ENCODE measurements at places on chromosomes 5 and 9.
A peak's percentile ranks its signal among the peaks of the same experiment; 100 is the strongest.

DNA sequence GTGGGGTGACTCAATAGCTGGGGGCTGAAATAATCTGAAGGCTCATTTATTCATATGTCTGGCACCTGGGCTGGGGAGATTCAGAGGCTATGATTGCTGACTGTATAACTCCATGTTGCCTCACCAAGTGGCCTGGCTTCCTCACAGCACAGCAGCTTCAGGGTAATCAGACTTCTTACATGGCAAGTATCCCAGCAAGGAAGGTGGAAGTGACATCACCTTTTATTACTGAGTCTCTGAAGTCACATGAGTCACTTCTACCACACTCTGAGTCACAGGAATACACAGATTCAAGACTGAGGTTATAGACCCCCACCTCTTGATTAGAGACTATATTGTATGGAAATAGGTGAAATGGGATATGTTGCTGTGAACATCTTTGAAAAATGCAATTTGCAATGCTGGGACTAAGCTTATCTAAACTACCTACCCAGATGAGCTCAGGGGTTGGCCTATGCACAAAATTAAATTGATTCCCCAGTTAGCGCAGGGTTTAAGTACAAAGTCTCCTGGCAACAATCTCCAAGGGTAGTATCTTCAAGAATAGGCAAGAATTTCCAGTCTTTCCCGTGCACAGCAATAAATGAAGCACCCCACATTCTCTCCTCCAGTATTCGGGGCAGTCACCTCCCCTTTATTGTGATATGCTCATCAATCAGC is 553.1 kb downstream of the LRRC70 start:
- H3K4me3 ChIP-seq, result no peak overlapping the region
- no peaks in the 10 kb centered on the region for H3K36me3 ChIP-seq
- no peak for DNase-seq
- H3K4me1 ChIP-seq, result peaks cover 14% of the 10 kb centered on the region
- H3K27ac ChIP-seq, result no peak overlapping the region
- H3K27me3 ChIP-seq, result no peaks in the 10 kb centered on the region

DNA sequence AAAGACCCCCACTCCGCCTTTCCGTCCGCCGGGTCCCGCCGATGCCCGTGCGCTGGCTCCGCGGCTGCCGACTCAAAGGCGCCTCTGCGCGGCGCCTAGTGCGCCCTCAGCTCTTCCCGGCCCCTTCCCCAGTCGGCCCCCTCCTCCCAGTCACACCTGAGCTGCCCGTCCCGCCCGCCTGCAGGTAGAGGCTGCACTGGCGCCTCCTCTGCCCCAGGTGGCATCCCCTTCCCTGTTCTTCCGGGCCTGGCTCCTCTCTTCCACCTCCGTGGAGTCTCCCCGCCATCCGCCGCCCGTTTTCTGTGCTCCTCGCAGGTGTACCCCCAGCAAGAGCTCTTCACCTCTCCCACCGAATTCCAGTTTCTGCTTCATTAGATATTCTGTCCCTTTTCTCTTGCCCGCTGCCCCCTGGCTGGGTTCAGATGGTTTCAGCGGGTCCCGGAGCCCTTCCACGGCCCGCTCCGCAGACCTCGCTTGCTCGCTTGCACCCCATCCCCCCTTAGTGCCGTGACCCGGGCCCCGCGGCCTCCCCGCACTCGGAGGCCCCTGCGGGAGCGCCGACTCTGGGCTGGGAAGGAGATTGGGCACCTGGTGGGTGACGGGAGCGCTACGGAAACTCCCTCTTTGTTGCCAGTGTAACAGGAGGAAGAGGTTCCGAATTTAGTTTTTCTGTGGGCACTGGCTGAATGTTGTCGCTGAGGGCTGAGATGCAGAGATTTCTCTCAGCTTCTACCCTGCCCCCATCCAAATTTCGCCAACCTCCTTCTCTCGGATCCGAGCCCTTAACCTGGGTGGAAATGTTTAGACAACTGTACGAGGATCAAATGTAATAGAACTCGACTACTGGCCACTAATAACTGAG is 809 bp downstream of the SLC44A1 start:
- no peaks in the 10 kb centered on the region for H3K36me3 ChIP-seq
- peak overlapping the region; percentile 72 for H3K4me3 ChIP-seq
- H3K4me1 ChIP-seq, result peaks cover 33% of the 10 kb centered on the region
- H3K27me3 ChIP-seq, result no peaks in the 10 kb centered on the region

DNA sequence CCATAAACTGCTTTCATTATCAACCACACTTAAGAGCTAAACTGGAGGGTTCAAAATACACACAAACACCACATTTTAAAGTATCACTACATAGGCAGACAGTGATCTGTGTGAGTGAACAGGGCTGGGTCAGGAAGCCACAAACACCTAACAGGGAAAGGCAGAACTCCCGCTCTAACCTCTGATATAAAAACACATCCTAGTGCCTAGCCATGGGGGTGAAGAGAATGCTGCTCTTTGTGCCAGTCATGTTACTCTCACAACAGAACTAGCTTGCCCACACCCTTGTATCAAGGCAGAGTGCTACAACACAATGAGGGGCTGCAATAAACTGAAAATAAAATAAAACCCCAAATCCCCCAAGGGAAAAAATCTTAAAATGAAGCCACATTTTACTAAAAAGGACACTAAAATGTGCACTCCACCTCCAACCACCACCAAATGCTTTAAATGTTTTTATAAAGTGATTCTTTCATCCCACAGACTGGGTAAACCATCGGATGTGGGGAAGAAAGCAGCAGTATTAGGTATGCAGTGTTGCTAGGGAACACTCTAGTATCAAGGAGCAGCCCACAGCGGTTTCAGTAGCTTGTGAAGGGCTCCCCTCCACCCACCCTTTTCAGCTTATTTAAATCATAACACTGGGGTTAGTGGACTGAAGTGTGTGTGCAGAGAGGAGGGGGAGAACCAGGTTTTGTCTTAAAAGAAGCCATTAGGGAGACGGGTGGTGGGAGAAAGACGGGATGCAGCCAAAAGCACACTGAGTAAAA is 64.5 kb downstream of the TMEM161B start:
- no peaks in the 10 kb centered on the region for H3K4me1 ChIP-seq
- H3K36me3 ChIP-seq, result no peaks in the 10 kb centered on the region
- H3K27ac ChIP-seq, result no peak overlapping the region
- H3K27me3 ChIP-seq, result no peaks in the 10 kb centered on the region
- no peak overlapping the region for H3K4me3 ChIP-seq

DNA sequence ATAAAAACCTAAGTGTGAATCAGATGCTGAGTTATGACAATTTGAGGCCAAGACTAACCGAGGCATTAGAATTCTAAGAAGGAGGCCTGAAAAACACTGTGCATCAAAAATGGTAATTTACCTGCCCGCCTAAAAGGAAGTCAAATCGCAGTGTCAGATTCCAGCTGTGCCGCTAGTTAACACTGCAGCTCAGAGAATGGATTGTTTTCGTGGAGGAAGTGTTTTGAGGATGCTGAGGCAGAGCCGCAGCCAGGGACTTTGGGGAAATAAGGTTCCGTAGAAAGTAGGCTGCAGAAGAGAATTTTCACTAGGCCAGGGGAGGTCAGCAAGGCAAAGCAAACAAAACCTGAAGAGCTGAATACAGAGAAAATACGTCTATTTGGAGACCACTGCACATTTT is 226.4 kb upstream of the ISL1 start:
- no peak overlapping the region for H3K27ac ChIP-seq
- no peak for DNase-seq
- H3K36me3 ChIP-seq, result no peaks in the 10 kb centered on the region
- no peaks in the 10 kb centered on the region for H3K4me1 ChIP-seq
- no peaks in the 10 kb centered on the region for H3K27me3 ChIP-seq

GRCh38 chr5:119322312-119322947 is 33.4 kb upstream of the TNFAIP8 start:
- no peak overlapping the region for H3K4me3 ChIP-seq
- peaks cover 37% of the 10 kb centered on the region for H3K4me1 ChIP-seq
- no peak for DNase-seq

- peak overlapping the region; percentile 76 for H3K4me3 ChIP-seq
- peak overlapping the region; percentile 60 for H3K27ac ChIP-seq
- H3K36me3 ChIP-seq, result peaks cover 6% of the 10 kb centered on the region
- H3K4me1 ChIP-seq, result peaks cover 11% of the 10 kb centered on the region
- H3K27me3 ChIP-seq, result no peaks in the 10 kb centered on the region
- no peak for DNase-seq
Measured at GRCh38 chr9:83622433-83622938, 457 bp upstream of the IDNK start.

DNA sequence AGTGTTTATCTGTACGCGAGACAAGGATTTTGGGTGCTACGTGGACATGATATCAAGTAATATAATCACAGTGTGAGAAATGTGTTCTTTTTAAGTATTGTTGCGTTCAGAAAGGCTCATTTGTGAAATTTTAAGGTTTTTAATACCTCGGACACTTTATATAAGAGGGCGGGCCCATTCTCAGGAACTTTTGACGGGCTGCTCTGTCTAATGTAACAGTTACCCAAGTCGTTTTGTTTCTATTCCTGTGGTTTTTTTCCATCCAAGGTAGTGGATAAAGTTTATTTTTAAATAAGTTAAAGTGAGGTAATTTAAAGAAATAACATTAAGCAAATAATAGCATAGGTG is 525 bp downstream of the SRP19 start:
- H3K27me3 ChIP-seq, result no peaks in the 10 kb centered on the region
- H3K4me3 ChIP-seq, result peak overlapping the region; percentile 68
- peaks cover 47% of the 10 kb centered on the region for H3K36me3 ChIP-seq
- DNase-seq, result no peak

DNA sequence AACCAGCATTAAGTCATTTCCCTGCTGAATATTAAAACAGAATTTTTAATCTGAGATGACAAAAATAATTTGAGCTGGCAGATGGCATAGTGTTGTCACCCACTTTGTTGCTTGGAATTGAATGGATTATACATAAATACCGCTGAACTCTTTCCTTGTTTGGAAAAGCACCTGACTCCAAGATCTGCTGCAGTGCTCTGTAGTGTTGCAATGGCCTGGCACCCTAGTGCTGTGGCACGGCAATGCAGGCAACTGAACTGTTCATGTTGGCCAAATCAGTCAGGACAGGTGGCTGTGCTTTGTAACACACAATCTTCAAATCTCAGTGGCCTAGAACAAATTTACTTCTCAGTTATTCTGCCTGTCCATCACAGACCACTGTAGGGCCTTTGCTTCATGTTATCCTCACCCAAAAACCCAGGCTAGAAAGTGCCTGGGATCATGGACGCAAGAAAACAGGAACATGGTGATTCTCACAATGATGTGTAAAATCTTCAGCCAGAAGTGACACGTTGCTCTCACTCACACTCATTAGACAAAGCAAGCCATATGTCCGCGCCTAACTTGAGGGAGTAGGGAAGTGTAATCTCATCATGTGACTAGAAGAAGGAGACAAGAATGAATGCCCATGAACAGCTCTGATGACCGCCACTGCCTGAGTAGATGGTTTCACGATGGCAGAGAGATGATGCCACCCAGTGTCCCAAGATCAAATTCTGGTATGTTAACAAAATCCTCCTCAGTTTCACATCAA is 191.9 kb upstream of the PUM3 start:
- H3K27ac ChIP-seq, result no peak overlapping the region
- H3K27me3 ChIP-seq, result no peaks in the 10 kb centered on the region
- H3K4me1 ChIP-seq, result no peaks in the 10 kb centered on the region

DNA sequence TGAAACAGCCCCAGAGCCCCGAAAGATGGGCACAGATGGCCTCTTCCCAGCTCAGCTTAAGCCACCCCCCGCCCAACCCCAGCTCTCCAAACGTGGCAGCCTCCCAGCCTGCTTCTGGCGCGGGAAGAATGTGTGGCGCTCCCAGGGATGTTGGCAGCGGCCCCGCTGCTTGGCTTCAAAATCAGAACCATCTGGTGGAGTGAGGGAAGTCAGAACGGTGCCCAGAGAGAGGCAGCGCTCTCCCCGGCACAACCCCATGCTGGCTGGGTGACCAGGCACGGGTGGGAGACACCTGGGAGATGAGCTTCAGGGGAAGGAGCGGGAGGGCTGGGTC is 72.7 kb upstream of the ORM1 start:
- H3K4me1 ChIP-seq, result peaks cover 11% of the 10 kb centered on the region
- no peak overlapping the region for H3K4me3 ChIP-seq
- DNase-seq, result peak; percentile 54
- no peaks in the 10 kb centered on the region for H3K36me3 ChIP-seq
- H3K27me3 ChIP-seq, result no peaks in the 10 kb centered on the region

DNA sequence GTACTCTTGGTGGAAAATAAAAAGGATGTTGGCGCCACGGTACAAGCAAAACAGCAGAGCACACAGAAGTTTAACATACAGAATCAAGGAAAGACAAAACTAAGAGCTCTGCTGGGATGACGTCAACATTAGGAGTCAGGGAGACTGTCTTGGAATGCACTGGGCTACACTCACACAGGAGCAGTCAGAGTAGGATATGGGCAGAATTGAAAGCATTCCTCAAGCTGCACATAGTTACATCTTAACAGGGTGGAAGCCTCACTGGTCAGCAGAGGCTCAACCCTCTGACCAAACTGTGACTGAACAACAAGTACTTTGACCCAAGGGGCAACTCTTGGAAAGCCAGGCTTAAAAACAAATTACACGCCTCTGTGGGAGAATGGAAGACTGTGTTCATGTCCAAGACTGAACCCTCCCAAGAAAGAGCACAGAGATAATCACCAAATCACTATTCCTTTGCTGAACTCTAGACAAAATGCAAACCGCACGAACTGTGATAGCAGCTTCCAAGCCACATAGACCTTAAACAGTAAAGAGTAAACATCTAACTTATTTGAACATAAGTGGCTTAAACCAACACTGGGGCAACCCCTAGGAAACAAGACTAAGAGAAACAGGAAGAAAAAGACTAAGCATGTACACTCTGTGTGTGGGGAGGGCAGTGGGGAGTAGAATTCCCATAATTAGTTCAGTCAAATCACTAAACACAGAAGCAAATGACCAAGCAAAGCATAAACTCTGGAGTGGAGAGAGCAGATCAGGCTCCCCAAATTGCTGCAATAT is 772.7 kb downstream of the PRELID2 start:
- no peak overlapping the region for H3K27ac ChIP-seq
- no peaks in the 10 kb centered on the region for H3K36me3 ChIP-seq
- H3K4me1 ChIP-seq, result no peaks in the 10 kb centered on the region
- H3K27me3 ChIP-seq, result no peaks in the 10 kb centered on the region
- no peak overlapping the region for H3K4me3 ChIP-seq

GRCh38 chr5:102040326-102040725 is 255.8 kb downstream of the SLCO4C1 start:
- no peaks in the 10 kb centered on the region for H3K36me3 ChIP-seq
- no peak overlapping the region for H3K4me3 ChIP-seq
- H3K4me1 ChIP-seq, result no peaks in the 10 kb centered on the region
- H3K27me3 ChIP-seq, result no peaks in the 10 kb centered on the region
- no peak overlapping the region for H3K27ac ChIP-seq
- DNase-seq, result no peak

GRCh38 chr9:81522716-81523551 is 166.4 kb downstream of the TLE1 start:
- no peaks in the 10 kb centered on the region for H3K36me3 ChIP-seq
- DNase-seq, result no peak
- H3K4me3 ChIP-seq, result no peak overlapping the region
- no peaks in the 10 kb centered on the region for H3K27me3 ChIP-seq
- H3K4me1 ChIP-seq, result peaks cover 10% of the 10 kb centered on the region

All from SJSA1 (cell line).